ENCODE measurements at places on chromosomes 2 and 18. TPM values are rescaled to one million over a fixed set of nuclear protein-coding genes. Genes with fewer than 3 reads are reported as not detected.

TCF23 gene
- not detected for total RNA-seq

TTC31 gene
- 25.4 TPM for total RNA-seq

VSNL1 gene
- total RNA-seq: not detected

L3MBTL4 gene
- 0.41 TPM for total RNA-seq

SPC25 gene
- total RNA-seq: 4.1 TPM

RTP5 gene
- not detected for total RNA-seq

MAL gene
- not detected for total RNA-seq

ATP9B gene
- 15.8 TPM for total RNA-seq

ANKRD30B gene
- total RNA-seq: not detected

CCDC93 gene
- total RNA-seq: 22.0 TPM

GALR1 gene
- total RNA-seq: not detected

CRYGD gene
- not detected for total RNA-seq

CFAP210 gene
- total RNA-seq: not detected

RGPD6 gene
- total RNA-seq: 9.3 TPM

RABL2A gene
- 11.1 TPM for total RNA-seq

NEU2 gene
- total RNA-seq: not detected

TXNDC2 gene
- total RNA-seq: 0.28 TPM

C2orf15 gene
- total RNA-seq: not detected

DPYSL5 gene
- 0.25 TPM for total RNA-seq

EGR4 gene
- total RNA-seq: not detected

CFAP221 gene
- 0.45 TPM for total RNA-seq
